Activated CD4-positive, alpha-beta T cell treated with anti-CD3 and anti-CD28 coated beads for 1 hour (primary cell): ENCODE measurements at places on chromosomes 7 and 10.

GRCh38 chr10:79638318-79638717 is 27.6 kb downstream of the SFTPA1 start:
- no peak for DNase-seq

- no peak for DNase-seq
Measured at GRCh38 chr10:624605-625332, 64.7 kb downstream of the DIP2C start.

DNA sequence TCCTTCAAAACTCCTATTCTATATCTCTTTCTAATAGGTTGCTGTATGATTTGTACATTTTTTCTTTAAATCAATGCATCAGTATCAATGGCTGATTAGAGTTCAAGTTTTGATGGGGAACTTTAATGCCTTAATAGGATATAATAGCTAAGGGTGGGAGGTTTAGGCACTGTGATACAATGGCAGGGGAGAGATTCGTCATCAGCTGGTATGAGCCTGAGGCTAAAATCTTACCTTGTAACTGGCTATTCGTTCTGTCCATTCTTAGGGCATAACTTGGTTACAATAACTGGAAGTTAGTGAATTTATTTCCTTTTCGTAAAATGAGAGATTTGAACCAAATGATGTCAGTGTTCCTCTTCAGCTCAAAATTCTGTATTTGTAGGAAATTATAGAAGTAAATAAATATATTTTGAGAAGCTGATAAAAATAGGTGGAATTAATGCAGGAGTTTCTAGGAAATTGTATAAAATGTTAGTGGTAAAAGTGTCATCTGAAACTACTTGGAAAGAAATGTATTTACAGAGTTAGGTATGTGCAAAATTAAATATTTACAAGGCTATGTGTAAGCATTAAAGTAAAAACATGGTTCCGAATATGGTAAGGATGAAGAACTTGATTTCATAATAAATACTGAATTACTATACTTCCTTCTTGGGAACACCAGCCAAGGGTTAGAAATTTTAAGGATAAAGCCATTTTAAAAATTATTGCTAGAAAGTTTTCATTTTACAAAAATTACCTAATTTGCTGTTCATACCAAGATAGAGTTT is 27.5 kb upstream of the NAMPT start:
- no peak for DNase-seq

- no peak for DNase-seq
Measured at GRCh38 chr7:7820409-7820808, 102.0 kb upstream of the RPA3 start.

- peak; percentile 41 for DNase-seq
Measured at GRCh38 chr10:92517034-92517655, 56.7 kb downstream of the IDE start.

GRCh38 chr10:92834331-92834730 is 14.0 kb upstream of the EXOC6 start:
- no peak for DNase-seq

GRCh38 chr7:25613912-25614311 is 385.6 kb upstream of the NPVF start:
- no peak for DNase-seq

- no peak for DNase-seq
Measured at GRCh38 chr7:13032084-13032483, 344.7 kb downstream of the ARL4A start.

GRCh38 chr7:90618876-90619275 is 22.8 kb downstream of the CDK14 start:
- no peak for DNase-seq

DNA sequence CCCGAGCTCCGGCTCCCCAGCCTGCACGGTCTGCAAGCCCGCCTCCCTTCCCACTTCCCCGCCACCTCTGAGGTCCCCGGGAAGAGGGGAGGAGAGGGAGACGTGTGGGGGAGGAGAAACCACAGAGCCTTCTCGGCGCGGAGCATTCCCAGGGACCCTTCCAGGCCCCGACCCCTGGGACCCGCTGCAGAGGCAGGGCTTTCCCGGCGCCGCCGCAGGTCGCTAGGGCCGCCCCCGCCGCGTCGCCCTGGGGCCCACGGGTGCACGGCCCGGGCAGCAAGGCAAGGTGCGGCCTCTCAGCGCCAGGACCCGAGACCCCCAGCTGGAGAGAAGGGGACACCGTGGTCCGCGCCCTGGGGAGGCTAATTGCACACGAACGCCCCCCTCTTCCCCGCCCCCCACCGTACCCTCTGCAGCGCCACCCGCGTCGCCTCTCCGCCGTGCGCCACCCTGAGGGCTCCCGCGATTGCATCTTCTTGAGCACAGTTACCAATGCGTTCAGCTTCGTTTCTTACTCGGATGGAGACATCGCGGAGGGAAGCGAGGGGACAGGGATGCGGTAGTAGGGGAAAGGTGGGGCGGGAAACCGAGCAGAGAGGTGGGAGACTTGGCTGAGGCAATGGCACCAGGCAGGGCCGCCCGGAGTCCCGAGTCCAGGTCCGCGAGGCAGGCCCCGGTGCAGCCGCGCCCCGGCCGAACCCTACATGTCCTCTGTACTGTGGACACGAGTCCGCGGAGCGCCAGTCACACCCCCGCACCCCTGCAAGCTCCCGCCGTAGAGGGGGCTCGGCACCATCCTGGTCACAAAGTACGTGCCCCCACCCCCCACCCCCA is 28.9 kb downstream of the SKIDA1 start:
- no peak for DNase-seq

GRCh38 chr10:34112171-34112782 is 702.8 kb downstream of the PARD3 start:
- DNase-seq: no peak

DNA sequence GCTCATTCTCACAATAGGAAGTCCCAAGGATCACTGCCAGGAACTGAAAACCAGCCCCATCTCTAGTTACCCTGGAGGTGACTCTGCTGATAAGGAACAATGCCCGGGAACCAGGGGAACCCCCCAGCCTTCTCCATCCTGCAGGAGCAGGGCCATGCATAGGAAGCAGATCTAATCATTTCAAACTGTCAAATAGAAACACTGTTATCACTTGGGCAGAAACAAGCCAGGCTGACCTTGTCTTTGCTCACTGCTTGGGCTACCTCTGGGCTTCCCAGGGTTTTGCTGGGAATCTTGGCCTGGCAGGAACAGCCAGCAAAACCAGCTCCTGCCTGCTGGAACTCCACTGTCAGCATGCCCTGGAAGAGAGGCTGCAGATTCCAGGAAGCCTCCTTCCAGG is 114.1 kb downstream of the RNF216 start:
- DNase-seq: no peak

GRCh38 chr7:102208826-102209225 is 77.8 kb upstream of the SH2B2 start:
- no peak for DNase-seq

GRCh38 chr7:4299431-4299830 is 382.7 kb upstream of the FOXK1 start:
- no peak for DNase-seq

DNA sequence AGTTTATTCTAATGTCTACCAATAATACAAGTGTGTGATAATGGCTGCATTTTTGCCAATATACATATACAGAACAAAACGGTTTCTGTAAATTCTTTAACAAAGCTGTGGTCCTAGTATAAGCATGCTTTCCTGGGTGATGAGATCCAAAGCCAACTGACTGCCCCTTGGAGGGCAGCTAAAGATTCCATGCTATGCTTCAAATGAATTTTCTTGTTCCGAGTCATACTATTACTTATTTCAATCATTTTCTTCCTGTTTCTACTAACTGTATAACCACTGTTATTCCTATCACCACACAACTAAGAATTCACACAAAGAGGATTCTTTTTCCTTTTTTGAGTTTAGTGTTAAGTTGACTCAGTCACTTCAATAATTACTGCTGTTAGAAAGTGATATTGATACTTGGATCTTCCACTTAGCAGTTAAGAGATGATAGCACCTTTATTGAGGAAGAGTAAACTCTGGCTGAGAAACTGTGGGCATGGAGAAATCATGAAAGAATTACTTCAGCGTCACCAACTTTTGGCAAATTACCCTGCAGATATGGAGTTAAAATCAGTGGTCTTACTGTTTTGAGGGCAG is 197.5 kb downstream of the ARL4A start:
- DNase-seq: no peak

GRCh38 chr7:66961096-66961495 is 34.3 kb downstream of the SBDS start:
- DNase-seq: no peak

- no peak for DNase-seq
Measured at GRCh38 chr7:41809940-41810576, 107.2 kb upstream of the INHBA start.

DNA sequence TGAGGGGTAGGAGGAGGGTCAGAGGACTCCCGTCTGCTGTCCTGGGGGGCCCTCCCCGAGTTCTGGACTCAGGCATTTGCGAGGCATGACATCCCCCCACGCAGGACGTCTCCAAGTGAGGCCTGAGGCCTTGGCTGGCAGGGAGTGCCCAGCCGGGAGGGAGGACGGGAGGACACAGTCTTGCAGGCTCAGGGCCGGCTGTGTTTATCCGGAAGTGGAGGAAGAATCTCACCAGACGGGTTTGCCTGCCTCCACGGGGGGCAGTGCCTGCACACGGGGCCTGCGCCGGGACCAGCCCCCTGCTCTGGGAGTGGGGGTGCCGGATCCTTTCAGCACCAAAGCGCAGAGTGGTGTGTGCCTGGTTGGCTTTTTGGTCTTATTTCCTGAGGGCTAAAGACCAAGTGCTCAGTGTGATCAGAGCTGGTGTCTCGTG is 10.9 kb downstream of the PWWP2B start:
- no peak for DNase-seq

GRCh38 chr7:80642871-80643270 is 4.4 kb downstream of the CD36 start:
- DNase-seq: no peak

- DNase-seq: no peak
Measured at GRCh38 chr10:84296091-84296981, 32.1 kb upstream of the CCSER2 start.

DNA sequence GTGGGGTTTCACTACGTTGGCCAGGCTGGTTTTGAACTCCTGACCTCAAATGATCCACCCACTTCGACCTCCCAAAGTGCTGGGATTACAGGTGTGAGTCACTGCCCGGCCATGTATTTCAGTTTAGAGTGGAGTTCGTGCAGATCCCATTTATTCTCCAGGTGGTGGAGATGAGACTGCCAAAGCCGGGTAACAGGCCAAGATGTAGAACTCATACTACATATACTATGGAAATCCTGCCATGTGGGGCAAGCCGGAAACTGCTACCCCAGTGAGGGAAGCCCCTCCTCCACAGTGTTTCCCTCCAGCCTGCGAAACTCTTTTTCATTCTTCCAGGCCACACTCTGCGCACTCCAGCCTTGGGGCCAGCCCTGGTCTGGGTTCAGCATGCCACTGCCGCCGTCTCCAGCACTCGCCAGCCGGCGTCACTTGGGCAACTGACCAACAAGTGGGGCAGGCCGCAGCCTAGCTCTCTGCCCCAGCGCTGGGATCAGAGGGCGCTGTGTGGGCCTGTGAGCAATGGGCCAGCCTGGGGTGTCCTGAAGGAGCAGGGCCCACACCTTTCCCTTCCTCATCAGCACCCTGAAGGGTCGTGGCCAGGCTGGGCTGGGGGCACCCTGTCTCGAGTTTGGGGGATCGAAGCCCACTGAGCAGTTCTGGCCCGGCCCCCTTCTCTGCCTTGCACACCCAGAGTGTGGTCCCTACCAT is 122.0 kb downstream of the TRRAP start:
- no peak for DNase-seq

DNA sequence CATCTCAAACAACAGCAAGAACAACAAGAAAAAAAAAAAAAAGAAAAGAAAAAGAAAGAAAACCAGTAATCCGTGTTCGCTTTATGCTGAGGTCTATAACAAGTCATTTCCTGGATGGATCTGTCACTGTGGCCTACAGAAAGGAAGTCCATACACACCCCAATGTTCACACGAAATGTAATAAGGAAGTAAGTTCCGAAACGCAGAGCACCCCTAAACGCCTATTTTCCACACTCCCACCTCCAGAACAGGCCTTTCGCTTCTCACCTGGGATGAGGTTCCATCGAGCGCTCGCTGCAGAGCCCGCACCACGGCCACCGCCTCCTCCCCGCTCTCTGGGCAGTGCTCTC is 735 bp downstream of the ZNF394 start:
- no peak for DNase-seq

DNA sequence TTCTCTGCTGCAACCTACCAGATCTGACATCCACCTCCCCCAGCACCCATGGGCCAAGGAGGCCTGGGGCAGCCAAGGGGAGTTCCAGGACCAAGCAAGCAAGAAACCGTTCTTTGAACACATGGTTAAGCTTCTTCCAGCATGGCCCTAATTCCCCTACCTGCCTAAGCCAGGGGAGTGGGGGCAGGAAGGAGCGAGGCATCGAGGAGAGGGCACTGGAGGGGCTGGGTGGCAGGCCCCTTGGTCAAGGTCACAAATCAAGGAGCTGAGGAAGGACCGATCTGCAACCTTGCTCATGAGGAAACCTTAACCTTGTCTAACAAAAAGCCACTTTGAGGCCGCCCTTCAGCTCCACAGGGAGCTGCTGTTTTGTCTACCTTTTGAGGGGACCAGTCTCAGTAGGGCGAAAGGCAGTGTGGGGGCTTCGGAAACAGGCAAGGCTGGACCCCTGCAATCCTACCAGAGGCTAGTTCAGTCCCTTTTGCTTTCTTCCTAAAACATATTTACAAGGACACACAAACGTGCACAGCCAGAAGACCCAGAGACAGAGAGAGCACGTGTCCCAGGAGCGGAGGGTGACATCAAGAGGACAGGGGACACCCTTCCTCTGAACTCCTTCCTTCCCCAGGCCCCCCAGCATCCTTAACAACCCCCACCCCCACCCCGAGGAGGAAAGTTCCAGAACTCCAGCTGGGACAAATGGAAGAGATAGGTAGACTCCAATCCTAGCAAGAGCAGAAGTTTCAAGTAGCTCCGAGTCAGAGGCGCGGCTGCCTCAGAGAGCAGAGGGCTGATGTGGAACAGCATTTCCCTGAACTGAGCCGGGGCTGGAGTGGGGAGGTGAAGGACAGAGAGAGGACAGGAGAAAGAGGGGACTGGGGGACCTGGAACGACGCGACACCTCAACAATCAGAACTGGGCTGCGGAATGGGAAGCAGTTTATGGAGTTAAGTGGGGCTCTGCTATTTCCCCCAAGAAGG is 28.2 kb downstream of the SPOCK2 start:
- no peak for DNase-seq

- no peak for DNase-seq
Measured at GRCh38 chr10:70699659-70700174, 27.4 kb downstream of the ADAMTS14 start.

GRCh38 chr7:107387128-107387527 is 82.7 kb upstream of the GPR22 start:
- no peak for DNase-seq

- DNase-seq: no peak
Measured at GRCh38 chr10:71300555-71301370, 18.3 kb upstream of the SLC29A3 start.

- no peak for DNase-seq
Measured at GRCh38 chr10:130961506-130962239, 349.8 kb downstream of the TCERG1L start.
